HT1080 (cell line): ENCODE measurements at places on chromosomes 5 and 9.

GRCh38 chr9:73170185-73170957 lies 18.7 kb downstream of the ANXA1 start:
- no peak for DNase-seq

DNA sequence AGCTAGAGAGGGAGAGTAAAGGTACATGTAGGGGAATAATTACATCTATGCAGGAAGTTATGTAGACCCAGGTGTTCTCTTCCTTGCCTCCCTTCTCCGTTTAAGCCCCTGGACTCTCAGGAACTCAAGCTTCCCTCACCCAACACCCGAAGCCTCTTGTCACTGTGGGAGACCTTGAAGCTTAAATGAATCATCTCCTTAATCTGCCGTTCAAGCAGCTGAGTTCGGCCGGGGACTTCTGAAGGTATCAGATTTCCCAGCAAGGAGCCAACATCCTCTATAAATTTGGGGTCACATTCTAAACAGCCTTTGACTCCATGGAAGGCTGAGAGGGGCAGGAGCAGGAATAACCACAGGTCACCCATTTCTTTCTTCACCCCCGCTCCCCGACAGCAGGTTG lies 412 bp downstream of the IZUMO3 start:
- DNase-seq, result peak; percentile 56

- DNase-seq, result no peak
These were observed 18.9 kb downstream of the OGN start for GRCh38 chr9:92385477-92385876.

DNA sequence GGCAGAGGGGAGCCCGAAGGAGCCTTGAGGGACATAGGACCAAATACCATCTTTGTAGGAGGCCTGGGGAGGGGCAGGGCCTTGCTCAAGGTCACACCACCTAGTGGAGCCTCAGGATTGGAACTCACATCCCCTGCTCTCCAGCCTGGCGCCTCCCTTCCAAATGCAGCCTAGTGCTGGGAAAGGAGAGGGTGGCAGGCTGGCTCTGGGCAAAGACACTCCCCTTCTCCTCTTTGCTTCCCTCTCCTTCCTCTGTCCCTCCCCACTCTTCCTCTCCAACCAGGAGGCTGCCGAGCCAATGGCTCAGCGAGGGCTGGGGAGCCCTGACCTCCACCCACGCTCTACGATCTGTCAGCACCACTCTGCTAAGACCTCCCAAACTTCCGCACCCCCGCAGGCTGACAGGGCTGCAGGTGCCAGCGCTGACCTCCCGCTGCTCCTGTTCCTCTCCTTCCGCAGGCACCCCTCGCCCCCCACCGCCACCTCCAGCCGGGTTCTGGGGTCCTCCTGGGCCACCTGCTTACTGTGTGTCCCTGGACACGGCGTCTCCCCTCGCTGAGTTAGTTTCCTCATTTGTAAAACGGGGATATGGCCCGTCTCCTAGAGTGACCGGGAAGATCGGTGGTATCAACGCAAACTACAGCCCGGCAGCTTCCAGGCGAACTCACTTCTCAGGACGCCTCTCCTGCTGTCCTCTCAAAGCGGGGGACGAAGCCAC lies 52.9 kb downstream of the C9orf50 start:
- DNase-seq, result peak; percentile 48

- no peak for DNase-seq
These were observed 32.1 kb upstream of the ADRB2 start for GRCh38 chr5:148794275-148794674.

DNA sequence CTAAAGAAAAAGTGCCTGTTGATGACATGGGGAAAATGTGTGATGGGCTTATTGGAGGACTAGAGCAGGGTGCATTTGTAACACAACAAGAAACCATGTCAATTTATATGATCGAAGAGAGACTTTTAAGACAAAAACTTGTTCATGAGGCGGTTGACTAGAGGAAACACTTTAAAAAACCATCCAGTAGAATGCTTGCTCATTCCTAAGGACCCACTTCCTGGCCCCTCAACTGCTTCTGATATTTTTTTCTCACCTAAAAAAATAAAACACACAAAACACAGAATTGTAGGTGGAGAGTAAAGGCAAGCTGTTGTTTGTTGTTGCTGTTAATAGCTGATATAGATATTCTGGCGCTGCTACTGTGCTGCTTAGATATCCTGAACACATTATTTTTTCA lies 50.6 kb downstream of the SPIN1 start:
- DNase-seq, result no peak

- no peak for DNase-seq
These were observed 227.2 kb upstream of the KLF9 start for GRCh38 chr9:70641631-70642030.

DNA sequence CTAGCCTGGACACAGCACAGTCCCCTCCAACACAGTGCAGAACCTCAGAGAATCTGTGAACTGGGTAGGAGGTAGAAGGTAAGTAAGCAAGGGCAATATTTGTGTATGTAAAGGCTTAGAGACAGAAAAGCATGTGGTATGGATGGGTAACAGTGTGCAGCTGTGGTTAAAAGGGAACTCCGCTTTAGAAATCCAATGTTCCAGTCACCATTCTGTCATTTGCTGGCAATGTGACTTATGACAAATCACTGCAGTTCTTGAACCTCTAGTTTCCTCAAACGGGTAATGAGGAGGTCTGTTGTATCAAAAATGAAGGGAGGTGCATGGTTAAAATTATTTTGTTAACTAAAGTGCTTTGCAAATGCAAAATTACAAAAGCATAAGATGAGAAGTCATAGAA lies 125.5 kb upstream of the IFNE start:
- DNase-seq, result no peak

GRCh38 chr5:51131266-51131665 lies 252.0 kb upstream of the ISL1 start:
- DNase-seq, result no peak

- DNase-seq, result no peak
These were observed 441.3 kb upstream of the PIK3R1 start for GRCh38 chr5:67774267-67774552.

DNA sequence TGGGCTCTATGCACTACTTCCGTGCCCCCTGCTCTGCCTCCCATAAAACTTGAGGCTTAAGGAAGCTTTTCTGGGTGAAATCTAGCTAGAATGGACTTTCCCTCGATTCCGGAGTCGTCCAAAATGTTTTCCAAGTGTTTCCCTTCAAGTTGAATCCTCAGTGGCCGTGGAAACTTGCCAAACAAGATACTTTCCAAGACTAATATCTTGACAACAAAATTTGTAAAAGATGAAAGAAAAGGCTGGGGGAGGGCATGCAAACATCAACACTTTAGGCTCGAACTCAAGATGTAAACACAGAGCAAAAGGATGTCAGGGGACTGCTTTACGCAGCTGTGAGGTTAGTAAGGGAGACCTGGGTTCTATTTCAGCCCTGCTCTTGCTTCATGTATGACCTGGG lies 482.8 kb upstream of the KLF4 start:
- no peak for DNase-seq

DNA sequence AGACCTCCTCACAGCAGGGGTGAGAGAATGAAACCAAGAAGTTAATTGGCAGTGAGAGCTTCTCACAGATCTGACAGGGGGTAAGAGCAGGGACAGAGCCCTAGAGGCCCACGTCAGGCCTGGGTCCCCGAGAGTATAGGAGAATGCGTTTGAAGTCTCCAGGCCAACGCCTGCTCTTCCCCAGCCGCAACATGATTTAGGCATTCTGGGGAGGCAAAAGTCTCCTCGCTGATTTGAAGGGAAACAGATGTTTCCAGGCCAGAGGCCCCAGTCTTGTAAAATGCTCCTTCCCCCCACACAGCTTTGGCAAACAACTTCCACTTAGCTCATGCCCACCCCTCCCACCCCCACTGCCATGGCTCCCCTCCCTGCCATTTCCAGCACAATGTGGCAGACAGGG lies 239.2 kb upstream of the TRIM32 start:
- no peak for DNase-seq

DNA sequence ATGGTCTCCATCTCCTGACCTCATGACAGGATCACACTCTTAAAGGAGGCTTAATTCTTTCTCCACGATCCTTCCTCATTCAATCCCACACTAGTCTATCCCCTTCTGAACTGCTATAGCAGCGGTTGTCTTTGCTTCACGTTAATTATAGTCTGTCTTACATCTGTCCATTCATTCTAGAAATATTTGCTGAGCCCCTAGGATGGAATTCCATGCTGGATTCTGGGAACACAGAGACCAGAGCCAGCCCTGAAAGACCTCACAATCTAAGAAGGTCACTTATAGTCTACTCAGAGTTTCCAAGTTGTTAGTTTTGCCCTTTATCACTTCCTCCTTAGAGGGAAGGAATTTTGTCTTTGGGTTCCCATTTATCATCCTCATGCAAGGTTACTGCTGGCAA lies 193.5 kb downstream of the GAS1 start:
- DNase-seq, result no peak

GRCh38 chr9:2024888-2025782 lies 10.0 kb downstream of the SMARCA2 start:
- no peak for DNase-seq

DNA sequence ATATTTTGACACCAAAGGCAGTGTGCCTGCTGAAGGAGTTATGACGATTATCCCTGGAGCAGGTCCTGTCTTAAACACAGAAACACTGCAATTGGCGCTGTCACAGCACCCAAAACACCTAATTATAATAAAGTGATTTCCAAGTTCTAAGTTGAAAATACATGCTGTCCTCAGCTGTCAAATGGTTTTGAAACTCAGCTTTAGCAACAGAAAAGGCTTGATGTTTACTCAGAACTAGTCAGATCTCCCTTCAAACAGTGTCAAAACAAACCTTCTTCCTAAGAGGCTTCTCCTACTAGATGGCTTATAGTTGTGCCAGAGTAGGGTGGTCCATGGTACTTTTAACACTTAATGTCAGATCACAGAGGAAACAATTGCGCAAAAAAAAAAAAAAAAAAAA lies 87.2 kb upstream of the IRX1 start:
- DNase-seq, result no peak

DNA sequence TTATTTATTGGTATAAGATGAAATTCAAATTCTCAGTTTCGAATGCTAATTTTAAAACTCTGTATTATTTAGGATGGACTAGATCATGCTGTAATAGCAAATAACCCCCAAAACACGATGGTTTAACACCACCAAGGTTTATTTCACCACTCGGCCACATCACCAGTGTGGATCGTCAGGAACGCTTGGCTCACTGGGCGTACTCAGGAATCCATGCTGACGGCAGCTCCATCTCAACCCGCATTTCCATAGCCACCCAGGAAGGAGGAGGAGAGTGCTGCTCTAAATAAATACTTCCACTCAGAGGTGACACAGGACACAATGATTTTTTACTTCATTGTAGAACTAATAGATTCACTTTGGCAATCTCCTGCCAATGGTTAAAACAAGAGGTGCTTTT lies 347.4 kb downstream of the SH3GL2 start:
- peak; percentile 7 for DNase-seq

GRCh38 chr5:73624888-73625287 lies 1.1 kb upstream of the ARHGEF28 start:
- DNase-seq, result no peak

DNA sequence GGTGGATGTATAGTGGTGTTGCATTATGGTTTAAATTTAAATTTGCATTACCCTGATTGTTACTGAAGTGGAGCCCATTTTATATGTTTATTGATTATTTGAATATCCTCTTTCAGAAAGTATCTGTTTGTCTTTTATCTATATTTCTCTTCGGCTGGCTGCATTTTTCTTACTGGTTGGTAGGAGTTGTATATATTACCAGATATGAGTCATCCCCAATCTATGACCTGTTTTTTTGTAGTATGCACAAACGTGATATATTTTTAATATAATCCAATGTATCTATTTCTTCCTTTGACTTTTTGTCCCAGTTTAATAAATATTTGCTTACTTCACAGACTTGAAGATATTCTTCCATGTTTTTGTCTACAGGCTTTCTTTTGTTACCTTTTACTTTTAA lies 29.3 kb upstream of the CAMK4 start:
- DNase-seq, result no peak

- no peak for DNase-seq
These were observed 150.3 kb downstream of the PIK3R1 start for GRCh38 chr5:68365889-68366288.

- no peak for DNase-seq
These were observed 22.0 kb upstream of the NIPBL start for GRCh38 chr5:36854402-36855140.

DNA sequence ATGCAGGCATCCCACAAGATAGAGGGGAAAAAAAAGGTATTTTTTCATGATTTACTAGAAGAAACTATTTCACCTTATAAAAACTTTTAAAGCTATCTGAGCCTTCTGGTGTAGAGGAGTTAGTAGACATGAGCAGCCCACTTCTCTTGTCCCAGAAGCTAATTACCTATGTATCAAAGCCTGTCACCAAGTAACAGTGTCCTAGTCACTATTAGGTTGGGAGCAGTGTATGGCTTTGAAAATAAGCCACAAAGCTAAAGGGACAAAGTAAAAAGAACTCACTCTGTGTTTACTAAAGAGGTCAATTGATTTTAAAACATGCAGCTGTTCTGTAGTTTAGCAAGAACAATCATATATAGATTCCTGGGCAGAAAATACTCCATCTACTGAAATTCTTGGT lies 1286.1 kb downstream of the PTPRD start:
- DNase-seq, result no peak

DNA sequence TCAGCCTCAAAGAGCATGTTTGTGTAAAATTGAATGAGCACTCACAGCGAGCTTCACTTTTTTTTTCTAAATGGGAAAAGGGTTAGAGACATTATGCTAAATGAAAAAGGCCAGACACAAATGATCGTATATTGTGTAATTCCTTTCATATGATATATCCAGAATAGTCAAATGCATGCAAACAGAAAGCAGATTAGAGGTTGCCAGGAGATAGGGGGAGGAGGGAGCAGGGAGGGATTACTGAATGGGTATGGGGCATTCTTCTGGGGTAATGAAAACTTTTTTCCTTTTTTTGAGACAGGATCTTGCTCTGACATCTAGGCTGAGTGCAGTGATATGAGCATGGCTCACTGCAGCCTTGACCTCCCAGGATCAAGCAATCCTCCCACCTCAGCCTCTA lies 47.1 kb downstream of the DMAC1 start:
- DNase-seq, result no peak

DNA sequence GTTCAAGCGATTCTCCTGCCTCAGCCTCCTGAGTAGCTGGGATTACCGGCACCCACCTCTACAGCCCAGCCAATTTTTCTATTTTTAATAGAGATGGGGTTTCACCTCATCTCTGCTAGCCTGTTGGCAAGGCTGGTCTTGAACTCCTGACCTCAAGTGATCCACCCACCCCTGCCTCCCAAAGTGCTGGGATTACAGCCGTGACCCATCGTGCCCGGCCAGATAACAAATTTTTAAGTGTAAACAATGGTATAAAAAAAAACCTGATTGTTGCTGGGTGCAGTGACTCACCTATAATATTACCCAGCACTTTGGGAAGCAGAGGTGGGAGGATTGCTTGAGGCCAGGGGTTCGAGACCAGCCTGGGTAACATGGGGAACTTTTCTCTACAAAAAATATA lies 28.0 kb upstream of the N4BP3 start:
- no peak for DNase-seq

GRCh38 chr9:97534961-97535594 lies 33.6 kb downstream of the TMOD1 start:
- no peak for DNase-seq

- no peak for DNase-seq
These were observed 4.1 kb upstream of the NSMF start for GRCh38 chr9:137462986-137463930.

GRCh38 chr9:137710704-137711103 lies 91.9 kb downstream of the EHMT1 start:
- no peak for DNase-seq
